ENCODE measurements at places on chromosomes 3 and 15.

GRCh38 chr15:67501177-67501835 lies 19.6 kb upstream of the C15orf61 start:
- no peak for DNase-seq

DNA sequence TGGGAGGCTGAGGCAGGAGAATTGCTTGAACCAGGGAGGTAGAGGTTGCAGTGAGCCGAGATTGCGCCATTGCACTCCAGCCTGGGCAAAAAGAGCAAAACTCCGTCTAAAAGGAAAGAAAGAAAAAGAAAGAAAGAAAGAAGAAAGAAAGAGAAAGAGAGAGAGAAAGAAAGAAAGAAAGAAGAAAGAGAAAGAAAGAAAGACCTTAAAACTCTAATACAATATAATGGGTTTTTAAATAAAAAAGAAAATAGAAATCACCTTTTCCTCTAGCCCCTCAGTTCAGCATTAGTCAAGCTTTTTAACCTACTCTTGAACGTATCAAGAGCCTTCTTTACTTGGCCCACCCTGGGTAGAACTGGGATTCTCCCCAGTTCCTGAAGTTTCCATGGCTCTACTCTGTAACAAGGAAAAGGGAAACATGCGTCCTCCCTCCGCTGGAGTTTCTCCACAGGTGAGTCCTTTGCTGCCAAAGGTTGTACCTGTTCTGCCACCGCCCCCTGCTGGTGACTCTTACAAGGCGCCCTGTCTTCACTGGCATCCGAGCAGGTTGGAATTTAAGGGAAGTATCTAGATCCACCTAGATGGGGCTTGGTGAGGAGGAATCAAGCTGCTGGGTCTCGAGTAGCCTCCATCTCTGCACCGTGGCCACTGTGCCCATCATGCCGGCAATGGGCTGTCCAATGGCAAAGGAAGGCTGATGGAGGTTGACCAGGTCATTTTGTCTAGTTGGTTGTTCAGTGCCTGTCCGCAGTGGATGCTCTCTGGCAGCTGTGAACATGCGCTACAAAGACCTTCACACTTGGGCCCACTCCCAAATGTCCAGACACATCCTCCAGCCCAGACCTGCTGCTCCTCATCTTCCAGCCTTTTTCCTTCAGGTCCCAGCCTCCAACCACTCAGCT lies 20.6 kb upstream of the EPHB3 start:
- peak; percentile 88 for DNase-seq

GRCh38 chr3:4655145-4656045 lies 162.2 kb downstream of the ITPR1 start:
- DNase-seq: no peak

DNA sequence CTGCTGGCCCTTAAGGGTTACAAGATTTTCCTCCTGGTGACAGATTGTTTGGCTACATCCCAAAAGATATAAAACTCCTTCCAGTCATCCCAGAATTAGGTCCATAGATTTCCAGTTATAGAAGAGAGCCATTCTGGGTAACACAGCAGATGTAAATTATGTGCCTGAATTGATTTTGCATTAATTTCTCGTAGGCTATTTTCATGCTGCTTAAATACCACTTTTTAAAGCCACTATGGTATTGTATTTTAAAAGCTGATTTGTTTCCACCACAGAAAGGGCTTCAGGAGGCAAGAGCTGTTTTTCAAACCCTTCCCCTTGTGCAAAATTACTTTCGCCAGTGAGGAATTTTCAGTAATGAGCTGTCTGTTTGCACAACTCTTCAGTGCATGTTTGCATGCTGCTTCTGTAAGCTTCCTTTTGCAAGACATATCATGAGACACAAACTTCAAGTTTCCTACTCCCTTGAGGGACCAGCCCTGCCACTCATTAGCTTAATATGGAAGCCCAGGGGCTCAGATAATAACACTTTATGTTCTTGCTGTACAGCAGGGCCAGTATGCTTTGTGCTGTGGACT lies 105.4 kb upstream of the TNIK start:
- no peak for DNase-seq

GRCh38 chr3:124057420-124057819 lies 65.5 kb upstream of the ROPN1 start:
- DNase-seq: no peak

GRCh38 chr3:11607816-11608215 lies 35.9 kb downstream of the VGLL4 start:
- no peak for DNase-seq

DNA sequence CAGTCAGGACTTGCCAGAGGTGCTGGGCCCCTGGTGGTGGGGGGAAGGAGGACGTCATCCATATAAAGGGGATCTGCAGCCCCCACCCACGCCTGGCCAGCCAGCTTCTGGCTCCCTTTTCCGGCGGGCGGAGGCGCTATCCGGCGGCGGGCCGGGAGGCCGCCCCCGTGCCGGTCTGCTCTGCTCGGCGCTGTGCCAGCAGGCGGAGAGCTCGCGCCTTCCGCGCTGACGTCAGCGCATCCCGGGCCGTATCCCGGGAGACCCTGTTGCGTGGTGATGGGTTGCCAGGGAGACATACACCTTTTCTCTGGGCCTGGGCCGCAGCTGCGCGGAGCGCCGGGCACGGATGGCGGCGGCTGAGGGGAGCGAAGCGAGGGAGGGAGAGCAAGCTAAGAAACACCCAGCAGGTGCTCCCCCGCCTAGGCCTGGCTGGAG lies 1.1 kb downstream of the FAM131A start:
- no peak for DNase-seq

DNA sequence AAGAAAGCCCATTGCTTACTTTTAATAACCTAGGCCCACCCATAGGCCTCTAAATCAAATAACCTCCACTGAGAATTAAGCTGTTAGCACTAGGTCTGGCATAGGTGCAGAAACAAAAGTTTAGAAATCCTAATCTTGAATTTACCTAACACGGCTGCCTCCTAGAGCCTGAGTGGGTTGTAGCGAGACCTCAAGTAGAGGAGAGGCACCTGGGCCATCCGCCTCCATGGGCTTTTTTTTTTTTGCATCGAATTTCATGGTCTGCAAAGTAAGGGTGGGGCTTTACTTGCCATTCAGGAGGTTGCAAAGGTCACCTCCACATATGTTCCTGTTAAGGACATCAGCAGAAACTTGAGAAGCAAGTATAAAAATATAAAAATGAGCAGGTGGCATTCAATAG lies 6.6 kb upstream of the TPM1 start:
- no peak for DNase-seq

DNA sequence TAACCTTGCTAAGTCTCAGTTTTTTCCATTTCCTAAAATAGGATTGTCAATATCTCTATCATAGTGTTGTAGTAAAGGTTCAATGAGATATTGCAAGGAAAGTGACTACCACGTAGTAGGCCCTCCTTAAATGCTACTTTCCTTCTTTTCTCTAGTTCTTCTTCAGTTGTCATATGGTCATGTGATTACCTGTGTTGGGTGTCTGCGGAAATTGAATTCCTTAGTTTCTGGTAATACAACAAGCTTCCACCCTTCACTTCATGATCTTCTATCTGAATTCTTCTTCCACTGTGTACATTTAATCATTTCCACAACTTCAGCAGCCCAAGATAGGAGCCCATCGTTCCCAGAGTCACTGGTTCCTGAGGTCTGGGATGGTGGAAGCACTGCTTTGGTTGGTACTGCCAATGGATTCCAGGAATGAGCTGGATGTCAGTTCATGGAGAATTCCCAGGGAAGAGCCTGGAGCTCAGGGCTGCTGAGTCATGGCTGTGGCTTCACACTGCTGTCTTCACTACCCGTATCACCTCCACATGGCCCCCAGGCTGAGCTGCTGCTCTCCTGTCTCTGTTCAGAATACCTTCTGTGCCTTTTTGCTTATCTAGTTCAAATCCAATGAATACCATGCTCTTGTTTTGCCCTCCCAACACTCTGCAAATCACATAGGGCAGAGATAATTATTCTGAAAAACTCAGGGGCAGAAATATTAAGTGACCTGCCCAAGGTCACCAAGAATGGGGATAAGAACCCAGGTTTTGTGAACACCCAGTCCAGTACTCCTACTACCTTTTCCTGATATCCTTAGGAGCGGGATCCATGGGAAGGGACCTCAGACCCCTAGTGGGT lies 98.6 kb downstream of the RPL39L start:
- no peak for DNase-seq

- no peak for DNase-seq
Observed at GRCh38 chr3:126264952-126265351, 84.6 kb upstream of the ALDH1L1 start.

DNA sequence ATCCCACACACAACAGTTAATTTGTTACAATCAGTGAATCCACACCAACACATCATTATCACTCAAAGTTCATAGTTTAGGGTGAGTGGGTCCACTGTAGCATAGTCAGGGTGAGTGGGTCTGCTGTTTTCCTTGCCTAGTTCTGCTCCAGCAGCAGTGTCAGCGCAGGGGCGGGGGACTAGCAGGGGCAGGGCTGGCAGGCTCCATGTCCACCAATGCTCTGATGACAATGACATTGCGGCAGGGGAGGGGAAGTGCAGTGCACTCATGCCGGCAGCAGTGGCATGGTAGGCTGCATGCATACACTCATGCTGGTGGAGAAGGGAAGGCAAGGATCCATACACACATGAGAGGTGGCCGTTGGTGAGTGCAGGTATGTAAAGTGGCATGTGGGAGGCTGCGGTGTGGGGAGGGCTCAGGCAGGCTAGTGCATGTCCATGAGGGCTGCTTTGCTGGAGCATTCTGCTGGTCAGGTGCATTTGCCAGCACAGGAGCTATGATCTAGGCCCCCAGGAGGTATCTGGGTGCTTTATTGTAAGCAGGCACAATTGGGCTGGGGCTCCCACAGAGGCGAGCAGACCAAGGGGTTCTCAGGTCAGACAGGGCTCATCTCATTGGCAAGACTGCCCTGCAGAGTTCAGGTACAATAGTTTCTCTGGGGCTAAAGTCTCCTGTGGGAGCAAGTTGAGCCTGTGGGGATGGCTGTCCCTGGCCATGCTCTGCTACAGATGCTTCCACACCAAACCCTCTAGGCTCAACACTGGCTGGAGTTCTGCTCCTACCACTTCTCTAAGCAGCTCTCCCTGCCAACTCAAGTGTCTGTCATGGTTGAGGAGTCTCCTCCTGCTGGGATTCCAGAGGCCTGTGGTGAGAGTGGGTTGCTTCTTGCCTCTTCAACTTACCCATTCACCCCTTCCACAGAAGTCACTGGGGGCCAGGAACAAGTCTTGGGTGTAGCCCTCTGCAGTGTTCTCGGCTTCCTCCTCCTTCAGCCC lies 81.3 kb downstream of the KCNAB1 start:
- no peak for DNase-seq

DNA sequence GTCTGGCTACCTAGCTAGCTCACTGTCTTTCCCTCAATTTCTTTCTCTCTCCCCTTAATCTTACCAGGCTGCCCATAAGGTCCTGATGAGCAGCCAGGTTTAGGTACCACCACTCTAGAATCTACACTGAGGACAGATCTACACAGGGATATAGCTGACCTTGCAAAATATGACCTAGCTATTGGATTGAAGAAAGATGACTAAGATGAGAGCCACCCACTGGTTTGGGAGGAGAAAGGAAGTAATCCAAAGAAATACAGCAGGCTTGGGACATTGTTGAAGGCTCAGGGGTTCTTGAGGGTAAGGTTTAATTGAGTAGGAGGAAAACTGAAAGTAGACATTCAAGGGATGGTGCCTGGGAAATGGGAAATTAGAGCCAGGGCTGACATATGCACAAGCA lies 142.0 kb upstream of the TMC3 start:
- DNase-seq: no peak

DNA sequence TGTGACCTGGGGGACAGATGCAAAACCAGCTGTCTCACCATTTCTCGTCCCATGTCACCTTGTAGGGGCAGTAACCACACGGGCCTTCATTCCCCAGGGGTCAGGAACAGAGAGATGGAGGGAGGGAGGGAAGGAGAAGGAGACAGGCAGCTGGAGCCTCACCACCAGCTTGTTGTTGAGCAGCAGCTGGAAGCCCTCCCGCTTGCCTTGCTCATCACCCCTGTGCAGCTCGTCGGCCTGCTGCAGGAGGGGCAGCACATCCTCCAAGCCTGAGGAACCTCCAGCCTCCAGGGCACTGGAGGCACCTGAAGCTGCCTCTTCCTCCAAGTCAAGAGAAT lies 10.3 kb downstream of the RMDN3 start:
- DNase-seq: peak; percentile 18

GRCh38 chr3:31985831-31986230 lies 4.3 kb downstream of the ZNF860 start:
- no peak for DNase-seq

DNA sequence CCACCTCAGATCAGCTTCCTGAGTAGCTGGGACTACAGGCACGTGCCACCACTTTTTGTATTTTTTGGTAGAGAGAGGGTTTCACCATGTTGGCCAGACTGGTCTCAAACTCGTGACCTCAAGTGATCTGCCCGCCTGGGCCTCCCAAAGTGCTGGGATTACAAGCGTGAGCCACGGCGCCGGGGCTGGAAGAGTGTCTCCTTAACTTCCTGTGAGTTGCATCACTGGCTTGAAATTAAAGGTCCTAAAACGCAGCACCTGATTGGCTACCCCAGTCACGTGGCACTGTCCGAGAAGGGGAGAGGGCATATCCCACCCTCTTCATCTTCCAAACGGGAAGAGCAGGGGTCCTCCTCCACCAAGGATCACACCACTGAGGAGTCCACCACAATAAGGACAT lies 5.5 kb upstream of the FAM174B start:
- DNase-seq: no peak

DNA sequence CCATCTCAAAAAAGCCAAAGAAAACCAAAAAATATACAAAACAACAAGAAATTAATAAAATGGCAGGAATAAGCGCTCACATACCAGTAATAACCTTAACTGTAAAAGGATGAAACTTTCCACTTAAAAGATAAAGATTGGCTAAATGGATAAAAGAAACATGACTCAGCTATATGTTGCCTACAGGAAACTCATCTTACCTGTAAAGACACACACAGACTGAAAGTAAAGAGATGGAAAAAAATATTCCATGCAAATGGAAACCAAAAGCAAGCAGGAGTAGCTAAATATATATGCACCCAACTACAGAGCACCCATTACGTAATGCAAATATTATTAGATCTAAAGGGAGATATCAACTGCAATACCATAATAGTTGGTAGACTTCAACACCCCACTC lies 49.7 kb downstream of the ADAM10 start:
- no peak for DNase-seq

DNA sequence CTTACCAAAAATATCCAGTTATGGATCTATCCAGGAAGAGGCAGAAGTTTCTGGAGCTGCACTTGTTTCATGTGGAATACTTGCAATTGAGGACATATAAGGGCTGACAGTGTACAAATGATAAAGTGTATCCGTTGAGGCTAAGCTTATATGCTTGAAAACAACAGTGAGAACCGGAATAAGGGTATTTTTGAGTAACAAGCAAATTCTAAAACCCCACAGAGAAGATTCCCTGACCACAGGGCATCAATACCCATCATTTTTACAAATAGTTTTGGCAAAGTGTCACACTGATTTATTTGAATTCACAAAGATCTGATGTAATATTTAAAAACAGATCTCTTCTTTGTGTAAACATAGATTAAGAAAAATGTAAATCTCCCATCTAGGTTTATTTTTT lies 208.4 kb downstream of the FMN1 start:
- DNase-seq: no peak

- no peak for DNase-seq
Observed at GRCh38 chr3:154105218-154105975, 15.8 kb upstream of the ARHGEF26 start.

DNA sequence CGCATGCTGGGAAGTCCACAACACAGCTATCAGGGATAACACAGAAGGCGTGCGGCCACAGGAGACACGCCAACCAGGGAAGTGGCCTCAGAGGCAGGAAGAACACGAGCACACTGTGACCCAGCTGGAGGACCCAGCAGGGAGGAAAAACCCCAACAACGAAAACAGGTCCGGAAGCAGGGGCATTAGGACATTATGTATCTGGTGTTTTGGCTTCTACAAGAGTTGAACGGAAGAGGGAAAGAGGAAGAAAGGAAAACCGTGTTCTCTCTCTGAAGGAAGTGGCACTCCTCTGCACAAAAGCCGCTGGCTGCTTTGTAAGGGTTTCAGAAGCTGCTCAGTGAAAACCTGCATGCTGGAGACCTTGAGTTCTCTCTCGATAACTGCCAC lies 61.8 kb downstream of the HACD2 start:
- no peak for DNase-seq
